ENCODE measurements at places on chromosomes 5 and 9.

GRCh38 chr5:2282034-2282690 lies 399.4 kb upstream of the IRX4 start:
- no peak for DNase-seq

DNA sequence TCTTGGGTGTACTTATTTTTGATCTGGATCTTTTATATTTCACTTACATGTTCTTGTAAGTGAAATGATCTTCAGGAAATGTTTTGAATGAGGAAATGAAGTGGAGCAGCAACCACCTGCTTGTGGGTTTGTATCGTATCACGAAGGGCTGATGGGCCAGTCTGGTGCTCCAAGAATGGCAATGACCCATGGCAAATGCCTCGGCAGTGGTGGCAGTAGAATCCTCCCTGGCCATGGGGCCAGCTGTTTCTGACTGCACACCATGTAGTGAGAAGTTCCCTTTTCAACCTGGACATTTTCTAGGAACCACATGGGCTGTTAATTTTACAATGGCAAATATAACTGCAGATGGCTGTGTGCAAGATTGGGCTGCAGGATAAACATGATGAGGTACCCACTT lies 29.9 kb downstream of the MAT2B start:
- DNase-seq = no peak

DNA sequence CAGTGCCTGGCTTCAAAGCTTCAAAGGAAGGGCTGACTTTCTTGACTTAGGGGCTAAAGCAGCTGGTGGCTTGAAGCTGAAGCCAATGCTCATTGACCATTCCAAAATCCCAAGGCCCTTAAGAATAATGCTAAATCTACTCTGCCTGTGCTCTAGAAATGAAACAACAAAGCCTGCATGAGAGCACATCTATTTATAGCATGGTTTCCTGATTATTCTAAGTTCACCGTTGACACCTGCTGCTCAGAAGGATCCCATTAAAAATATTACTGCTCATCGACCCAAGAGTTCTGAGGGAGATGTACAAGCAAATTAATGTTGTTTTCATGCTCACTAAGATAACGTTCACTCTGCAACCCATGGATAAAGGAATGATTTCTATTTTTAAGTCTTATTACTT lies 6.7 kb downstream of the TMEM174 start:
- no peak for DNase-seq

GRCh38 chr5:127085371-127085770 lies 12.1 kb upstream of the C5orf63 start:
- DNase-seq = no peak

- peak; percentile 6 for DNase-seq
Observed at GRCh38 chr5:174145821-174146220, 100.3 kb downstream of the NSG2 start.

GRCh38 chr5:5340206-5340729 lies 82.2 kb upstream of the ICE1 start:
- no peak for DNase-seq

DNA sequence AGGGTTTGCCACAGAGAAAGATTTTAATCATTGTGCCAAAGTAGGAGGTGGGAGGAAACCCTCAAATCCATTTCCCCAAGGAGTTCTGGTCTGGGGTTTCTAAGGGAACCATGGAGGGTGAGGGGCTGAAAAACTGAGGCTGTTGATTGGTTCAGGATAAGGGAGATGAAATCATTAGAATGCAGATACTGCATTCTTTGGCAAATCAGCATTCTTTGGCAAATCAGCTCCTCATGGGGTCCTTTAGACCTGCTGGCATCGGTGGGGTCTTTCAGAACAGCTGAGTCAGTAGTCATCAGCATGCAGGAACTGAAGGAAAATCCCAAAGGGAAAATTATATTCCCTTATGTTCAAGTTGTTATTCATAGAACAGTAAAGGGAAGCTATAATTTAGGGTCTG lies 585.5 kb downstream of the ISL1 start:
- no peak for DNase-seq

GRCh38 chr5:132026516-132027008 lies 15.1 kb upstream of the ACSL6 start:
- peak; percentile 65 for DNase-seq

GRCh38 chr9:71620746-71621145 lies 147.6 kb downstream of the CEMIP2 start:
- DNase-seq = no peak

- peak; percentile 37 for DNase-seq
Observed at GRCh38 chr5:141100243-141100805, at the start of gene PCDHB3. Gene PCDHB3, plus strand, starts transcription at chr5:141100473. Its CDS starts 177 bp downstream, at chr5:141100650.

- DNase-seq = peak; percentile 95
Observed at GRCh38 chr5:138352071-138352721, at the start of gene KDM3B. Gene KDM3B, plus strand, starts transcription at chr5:138352685. Its CDS starts 111 bp downstream, at chr5:138352796.

DNA sequence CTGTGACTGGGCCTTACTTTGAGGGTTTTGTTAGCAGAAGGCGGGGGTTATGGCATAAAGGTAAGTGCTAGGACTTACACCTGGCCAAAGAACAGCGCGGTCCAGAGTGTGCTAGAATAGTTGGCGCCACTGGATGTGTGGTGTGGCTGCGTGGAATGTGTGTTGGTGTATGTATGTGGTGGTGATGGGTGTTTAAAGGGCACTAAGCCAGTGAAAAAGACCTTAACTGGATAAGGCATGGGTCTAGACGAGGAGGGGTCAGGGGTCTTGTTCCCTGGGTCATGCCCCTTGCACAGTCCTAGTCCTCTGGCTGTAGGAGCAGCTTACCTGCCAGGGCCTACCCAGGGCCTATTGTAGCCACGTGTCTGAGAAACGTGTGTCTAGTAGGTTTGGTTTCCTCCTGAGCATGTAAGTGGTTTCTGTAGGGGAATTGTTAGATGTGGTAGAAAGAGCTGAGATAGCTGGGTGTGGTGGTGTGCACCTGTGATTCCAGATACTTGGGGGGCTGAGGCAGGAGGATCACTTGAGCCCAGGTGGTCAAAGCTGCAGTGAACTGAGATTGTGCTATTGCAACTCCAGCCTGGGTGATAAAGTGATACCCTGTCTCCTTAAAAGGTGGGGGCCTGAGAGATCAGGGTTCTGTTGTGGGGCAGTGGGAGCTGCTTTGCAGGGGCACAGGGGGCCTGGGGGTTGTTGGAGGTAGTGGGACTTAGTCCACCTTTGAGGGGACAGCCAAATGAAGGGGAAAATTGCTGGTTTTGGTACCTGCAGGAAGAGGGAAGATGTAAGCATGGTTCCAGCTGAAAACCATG lies 55.2 kb downstream of the HSPA4 start:
- DNase-seq = no peak

DNA sequence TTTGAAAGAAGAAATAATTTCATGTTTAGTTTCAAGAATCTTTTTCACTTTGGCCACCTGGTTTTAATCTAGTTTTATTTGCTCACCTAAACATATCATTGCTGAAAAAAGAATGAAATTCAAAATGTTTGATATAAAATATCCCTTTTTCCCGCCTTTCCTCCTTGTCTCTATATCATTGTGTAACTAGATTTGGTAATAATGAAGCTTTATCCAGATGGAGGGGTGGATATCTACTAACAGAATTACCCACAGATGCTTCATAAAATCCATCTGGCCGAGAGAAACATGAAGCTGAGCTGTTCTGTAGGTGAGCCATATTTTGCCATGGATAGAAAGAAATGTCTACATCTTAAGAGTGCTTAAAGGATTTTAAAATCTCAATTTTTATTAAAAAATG lies 214.7 kb downstream of the ICE1 start:
- no peak for DNase-seq

GRCh38 chr5:142881076-142881783 lies 111.1 kb downstream of the ARHGAP26 start:
- DNase-seq = no peak

Measured in activated naive CD8-positive, alpha-beta T cell treated with anti-CD3 and anti-CD28 coated beads, Interleukin-2, amount 50 U/mL, for 24 hours (primary cell).